ENCODE measurements at places on chromosomes 7 and 10.

- DNase-seq, result no peak
Observed at GRCh38 chr10:99235658-99236626, at the start of gene HPSE2. Gene HPSE2, minus strand, starts transcription at chr10:99235852.

GRCh38 chr10:18463673-18464211, 187.6 kb downstream of the NSUN6 start:
- DNase-seq, result no peak

GRCh38 chr7:86785641-86786040, 141.9 kb downstream of the GRM3 start:
- DNase-seq, result no peak

- peak; percentile 17 for DNase-seq
Observed at GRCh38 chr7:1708596-1709251, 38.6 kb downstream of the ELFN1 start.

DNA sequence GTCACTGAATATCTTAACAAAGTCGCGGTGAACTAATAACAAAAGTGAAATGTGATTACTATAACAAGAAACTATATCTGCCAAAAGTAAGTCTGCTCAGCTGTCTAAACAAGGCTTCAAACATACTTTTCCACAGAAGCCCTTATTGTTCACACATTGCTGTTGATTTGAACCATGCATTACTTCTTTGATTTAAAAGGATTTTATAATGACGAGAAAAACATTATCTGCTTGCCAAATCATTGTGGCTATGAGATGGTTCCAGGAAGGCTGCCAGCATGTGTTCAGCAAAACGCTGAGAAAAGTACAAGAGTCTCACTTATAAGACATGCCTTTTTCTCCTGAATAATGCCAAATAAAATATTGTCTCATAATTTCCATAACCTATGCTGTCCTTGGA, 24.4 kb downstream of the RNF133 start:
- DNase-seq, result peak; percentile 52

GRCh38 chr10:78178940-78179339, 145.3 kb downstream of the RPS24 start:
- peak; percentile 60 for DNase-seq

DNA sequence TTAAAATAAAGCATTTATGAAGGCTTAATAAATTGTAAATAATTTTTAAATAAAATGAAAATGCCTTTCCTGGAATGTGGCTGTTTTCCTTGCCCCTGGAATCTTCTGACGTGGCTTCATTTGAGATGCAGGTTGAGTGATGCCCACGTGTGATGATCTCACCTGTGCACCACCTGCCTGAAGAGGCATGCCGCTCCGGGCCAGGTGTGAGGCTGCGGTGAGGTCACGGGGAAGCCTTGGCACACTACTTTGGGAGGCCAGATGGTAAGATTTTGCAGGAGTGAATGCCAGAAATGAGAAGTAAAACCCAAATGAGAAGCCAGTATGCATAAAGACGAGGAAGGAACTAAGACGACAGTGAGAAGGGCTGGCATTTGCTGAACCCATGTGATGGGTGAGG, 36.2 kb downstream of the GOT1 start:
- DNase-seq, result no peak

DNA sequence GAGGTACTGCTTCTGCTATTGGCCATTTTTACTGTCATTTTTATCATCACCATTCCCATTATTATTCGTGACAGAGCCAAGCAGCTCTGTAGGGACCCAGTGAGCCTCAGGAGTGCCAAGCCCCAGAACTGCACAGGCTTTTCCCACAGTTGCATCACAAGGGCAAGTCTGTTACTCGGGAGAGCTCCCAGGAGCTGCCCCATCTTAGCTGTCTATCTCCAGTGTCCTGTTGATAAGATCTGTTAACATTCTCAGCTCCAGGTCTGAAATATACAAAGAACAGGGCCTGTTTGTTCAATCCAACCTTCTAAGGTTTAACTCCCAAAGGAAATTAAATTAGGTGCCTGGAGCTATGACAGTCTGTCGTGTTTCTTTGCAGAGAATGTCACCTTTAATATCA, 20.2 kb upstream of the TRIM8 start:
- no peak for DNase-seq

- DNase-seq, result no peak
Observed at GRCh38 chr10:45614869-45615268, 57.7 kb downstream of the ZFAND4 start.

DNA sequence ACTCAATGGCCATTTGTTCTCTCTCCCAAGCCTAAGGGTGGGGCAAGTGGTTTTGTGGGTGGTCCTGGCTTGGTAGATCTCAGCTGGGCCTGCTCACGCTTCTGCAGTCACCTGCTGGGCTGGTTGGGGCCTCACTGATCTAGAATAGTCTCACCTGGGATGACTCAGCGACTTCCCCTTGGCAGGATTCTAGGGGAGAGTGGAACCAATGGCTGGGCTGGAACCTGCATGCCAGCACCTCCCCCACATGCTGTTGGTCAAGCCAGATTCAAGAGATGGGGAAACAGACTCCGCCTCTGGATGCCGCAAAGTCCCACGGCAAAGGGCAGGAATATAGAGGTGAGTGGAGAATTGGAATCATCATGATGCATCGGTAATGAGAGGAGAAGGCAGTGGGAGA, 292.9 kb upstream of the NPVF start:
- DNase-seq, result no peak

- no peak for DNase-seq
Observed at GRCh38 chr7:83640731-83641537, 8.0 kb downstream of the SEMA3E start.

DNA sequence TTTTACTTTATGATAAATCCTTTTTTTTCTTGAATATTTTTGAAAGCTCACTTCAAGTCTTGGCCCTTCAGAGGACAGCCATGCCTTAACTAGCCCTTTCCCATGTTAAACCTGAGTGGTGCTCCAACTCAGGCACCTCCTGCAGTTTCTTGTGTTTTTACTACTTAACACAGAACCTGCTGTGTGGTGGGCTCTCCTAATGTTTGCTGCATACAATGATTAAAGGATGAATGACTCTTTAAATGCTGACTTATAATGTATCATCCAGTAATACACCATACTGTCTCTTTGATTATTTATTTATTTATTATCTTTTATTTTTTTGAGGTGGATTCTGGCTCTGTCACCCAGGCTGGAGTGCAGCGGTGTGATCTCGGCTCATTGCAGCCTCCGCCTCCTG, 179.4 kb downstream of the SEMA3E start:
- DNase-seq, result no peak

GRCh38 chr10:91206837-91207474, 13.5 kb upstream of the PCGF5 start:
- DNase-seq, result no peak

GRCh38 chr7:82441669-82442478, 1.7 kb downstream of the CACNA2D1 start:
- no peak for DNase-seq

DNA sequence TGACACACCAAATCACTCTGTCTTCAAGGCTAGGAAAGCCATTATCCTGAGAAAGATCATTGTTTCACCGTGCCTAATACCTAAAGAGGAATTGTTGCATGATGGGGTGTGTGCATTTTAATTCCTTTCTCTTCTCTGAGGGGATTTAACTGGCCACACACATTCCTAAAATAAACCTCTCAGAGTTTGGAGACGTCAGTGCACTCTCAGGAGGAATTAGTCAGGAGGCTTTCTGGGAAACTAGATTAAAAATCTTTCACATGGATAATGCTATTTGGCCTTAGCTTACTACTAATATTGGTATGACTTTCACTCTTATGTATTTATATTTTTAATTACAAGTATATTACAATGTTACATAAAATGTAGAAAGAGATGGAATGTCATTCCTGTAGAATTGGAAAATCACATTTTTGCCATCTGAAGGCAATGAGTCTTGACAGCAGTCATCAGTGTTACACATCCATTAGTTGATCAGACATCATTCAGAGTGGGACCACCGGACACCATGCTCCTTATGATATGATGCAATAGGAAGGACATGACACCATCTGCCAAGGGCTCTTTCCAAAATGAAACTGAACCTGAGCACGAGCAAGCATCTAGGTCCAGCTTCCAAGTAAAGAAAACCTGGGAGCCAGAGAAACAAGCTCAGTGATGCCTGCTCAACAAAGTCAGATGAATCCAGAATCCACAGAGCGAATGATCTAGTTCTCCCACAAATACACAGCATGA, 43.1 kb upstream of the TMEM273 start:
- DNase-seq, result no peak

DNA sequence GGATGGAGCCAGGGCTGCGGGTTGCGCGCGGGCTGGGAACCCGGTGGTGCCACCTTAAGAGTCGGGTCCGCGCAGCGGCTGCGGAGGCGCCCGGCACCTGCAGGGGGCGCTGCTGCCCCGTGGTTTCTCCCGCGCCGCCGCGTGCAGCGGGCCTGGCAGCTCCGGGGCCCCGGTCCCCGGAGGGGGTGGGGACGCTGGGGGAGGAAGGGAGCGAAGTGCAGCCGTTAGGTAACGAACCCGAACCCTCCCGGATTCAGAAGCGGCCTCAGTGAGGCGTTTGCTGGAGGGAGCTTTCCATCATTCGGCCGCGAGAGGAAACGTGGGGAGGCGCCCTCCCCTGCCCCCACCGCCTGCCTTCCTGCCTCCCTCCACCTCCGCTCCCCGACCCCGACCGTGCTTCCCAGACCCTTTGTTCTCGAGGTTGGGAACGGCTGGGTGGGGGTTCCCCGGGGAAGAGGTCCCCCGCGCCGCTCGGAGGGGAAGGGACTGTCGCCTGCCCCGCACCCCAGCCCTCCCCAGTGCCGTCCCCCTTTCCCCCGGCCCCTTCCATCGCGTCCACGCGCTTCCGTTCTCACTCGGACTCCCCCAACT, 29.6 kb downstream of the SKIDA1 start:
- DNase-seq, result peak; percentile 92

- DNase-seq, result no peak
Observed at GRCh38 chr7:96287559-96287958, 34.3 kb downstream of the SLC25A13 start.

DNA sequence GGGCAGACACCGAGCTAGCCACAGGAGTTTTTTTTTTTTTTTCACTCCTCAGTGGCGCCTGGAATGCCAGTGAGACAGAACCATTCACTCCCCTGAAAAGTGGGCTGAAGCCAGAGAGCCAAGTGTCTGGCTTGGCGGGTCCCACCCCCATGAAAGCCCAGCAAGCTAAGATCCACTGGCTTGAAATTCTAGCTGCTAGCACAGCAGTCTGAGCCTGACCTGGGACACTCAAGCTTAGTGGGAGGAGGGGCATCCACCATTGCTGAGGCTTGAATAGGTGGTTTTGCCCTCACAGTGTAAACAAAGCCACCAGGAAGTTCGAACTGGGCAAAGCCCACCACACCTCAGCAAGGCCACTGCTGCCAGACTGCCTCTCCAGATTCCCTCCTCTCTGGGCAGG, 144.5 kb downstream of the LRMDA start:
- no peak for DNase-seq

- peak; percentile 43 for DNase-seq
Observed at GRCh38 chr7:137846827-137847567, at the start of gene DGKI. Gene DGKI, minus strand, starts transcription at chr7:137846974.

DNA sequence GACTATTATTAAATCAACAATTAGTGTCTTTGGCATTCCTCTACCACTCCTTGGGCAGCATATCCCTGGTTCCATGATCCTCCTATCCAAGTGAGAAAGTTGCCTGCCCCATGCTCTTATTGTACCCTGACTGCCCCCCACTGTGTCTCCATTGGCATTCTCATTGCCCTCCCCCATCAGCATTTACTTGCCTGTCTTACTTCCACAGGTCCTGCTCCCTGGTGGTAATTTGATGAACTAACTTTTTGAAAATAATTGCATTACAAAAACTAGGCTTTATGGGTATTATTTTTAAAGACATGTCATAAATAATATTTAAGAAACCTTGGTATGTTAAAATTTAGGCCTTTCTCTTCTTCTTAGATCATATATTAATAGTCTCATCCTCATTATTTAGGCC, 346.4 kb downstream of the PCLO start:
- DNase-seq, result no peak

DNA sequence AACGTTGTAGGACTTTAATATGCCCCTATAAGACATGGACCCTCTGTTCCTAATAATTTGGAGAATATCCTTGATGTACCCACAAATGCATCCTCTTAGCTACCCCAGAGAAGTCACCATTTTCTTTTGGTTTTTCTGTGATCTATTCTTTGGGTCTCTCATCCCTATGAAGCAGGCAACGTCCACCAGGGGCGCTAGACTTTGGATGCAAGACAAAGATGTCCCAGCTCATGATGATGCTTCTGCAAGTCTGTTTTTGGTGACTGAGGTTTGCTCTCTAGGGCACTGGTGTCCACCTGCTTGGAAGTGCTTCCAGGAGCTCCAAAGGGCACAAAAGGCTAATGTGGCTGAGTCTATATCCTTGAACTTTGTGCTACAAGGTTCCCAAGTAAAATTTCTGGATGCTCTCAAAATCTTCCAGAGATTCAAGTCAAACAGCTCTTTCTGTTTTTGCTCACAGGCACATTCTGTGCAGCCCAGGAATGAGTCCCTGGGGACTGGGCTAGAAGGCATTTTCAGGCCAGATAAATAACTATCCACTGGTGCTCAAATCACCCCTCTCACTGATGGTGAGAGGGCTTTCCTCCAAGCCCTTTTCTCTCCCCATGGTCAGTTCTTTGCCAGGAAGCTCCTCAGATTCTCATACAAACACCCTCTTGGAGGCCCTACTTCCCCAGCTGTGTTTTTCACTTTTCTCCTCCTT, 166.4 kb downstream of the C7orf25 start:
- peak; percentile 51 for DNase-seq

GRCh38 chr10:36358736-36359135, 716.6 kb upstream of the FZD8 start:
- no peak for DNase-seq

DNA sequence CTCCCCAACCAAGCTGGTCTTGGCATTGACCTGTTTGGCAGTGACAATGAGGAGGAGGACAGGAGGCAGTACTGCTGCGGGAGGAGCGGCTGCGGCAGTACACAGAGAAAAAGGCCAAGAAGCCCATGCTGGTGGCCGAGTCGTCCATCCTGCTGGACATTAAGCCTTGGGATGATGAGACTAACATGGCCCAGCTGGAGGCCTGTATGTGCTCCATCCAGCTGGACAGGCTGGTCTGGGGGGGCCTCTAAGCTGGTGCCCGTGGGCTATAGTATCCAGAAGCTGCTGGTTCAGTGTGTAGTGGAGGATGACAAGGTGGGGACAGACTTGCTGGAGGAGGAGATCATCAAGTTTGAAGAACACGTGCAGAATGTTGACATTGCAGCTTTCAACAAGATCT, 39.1 kb upstream of the ZNF273 start:
- no peak for DNase-seq

DNA sequence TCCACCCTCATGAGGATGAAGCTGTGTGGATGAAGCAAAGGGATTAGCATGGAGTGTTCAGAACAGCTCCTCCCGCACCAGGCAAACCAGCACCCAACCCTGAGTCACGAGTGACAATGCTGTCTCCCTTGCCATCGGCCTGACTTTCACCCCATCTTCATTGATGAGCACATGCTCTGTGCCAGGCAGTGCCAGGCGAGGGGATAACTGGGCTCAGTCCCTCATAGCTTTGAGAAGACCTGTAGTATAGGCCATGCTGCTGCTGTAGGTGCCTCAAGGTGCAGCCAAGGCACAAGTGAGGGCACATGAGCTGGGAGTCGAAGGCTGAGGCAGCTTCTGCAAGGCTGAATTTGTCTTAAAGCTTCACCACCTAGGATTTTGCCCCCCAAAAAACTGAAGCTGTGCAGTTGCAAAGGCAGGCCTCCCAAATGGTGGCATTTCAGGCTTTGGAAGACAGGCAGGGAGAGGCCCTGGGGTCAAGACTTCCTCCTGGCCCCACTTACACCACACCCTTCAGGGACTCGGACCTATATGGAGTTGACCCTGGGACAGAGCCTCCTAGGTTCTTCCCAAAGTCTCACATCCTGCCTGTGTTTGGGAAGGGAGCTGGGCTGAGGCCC, 54.2 kb upstream of the GDF10 start:
- DNase-seq, result no peak

- no peak for DNase-seq
Observed at GRCh38 chr7:107119376-107120105, 49.3 kb upstream of the HBP1 start.

- DNase-seq, result no peak
Observed at GRCh38 chr7:98968621-98969020, 90.3 kb downstream of the TRRAP start.

Measured in right hindlimb (tissue), 1 donor.